ENCODE measurements at places on chromosomes 6 and 20. TPM values are rescaled to one million over a fixed set of nuclear protein-coding genes. Genes with fewer than 3 reads are reported as not detected.

Gene PHACTR3
- not detected for total RNA-seq

Gene CRIP3
- total RNA-seq = not detected

Gene HLA-DRB5
- not detected for total RNA-seq

Gene NFS1
- 48.0 TPM for total RNA-seq

Gene BCAS1
- 0.07 TPM for total RNA-seq

Gene PGC
- not detected for total RNA-seq

Gene SPEF1
- not detected for total RNA-seq

- DNase-seq = peak; percentile 90
Observed at GRCh38 chr6:41846666-41847237, 48.4 kb downstream of the USP49 start.

DNA sequence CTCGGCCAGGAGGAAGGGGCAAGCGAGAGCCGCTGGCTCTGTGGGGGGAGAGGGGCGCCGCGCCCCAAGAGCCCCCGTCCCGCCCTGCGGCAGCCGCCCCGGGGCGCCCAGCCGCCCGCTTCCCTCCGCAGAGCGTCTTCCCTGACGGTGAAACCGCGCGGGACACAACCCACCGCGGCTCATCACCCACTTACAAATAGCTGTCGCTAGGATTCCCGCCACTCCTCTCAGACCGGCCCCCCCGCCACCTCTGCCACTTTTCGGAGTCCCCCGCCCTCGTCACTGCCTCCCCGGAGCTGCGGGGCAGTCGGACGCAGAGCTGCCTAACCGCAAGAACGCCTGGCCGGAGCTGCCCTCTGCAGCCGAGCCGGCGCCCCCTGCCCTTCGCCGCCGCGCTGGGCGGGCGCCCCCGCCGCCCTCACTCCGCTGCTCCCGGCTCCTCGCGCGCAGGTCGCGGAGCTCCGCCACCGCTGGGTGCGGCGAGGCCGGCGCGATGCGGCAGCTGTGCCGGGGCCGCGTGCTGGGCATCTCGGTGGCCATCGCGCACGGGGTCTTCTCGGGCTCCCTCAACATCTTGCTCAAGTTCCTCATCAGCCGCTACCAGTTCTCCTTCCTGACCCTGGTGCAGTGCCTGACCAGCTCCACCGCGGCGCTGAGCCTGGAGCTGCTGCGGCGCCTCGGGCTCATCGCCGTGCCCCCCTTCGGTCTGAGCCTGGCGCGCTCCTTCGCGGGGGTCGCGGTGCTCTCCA, at the start of gene SLC35D3:
TSS of gene SLC35D3 (plus strand) at position 366 of the 749 bp plus-strand sequence. CDS start at position 494, 128 bp downstream.
- DNase-seq = no peak

DNA sequence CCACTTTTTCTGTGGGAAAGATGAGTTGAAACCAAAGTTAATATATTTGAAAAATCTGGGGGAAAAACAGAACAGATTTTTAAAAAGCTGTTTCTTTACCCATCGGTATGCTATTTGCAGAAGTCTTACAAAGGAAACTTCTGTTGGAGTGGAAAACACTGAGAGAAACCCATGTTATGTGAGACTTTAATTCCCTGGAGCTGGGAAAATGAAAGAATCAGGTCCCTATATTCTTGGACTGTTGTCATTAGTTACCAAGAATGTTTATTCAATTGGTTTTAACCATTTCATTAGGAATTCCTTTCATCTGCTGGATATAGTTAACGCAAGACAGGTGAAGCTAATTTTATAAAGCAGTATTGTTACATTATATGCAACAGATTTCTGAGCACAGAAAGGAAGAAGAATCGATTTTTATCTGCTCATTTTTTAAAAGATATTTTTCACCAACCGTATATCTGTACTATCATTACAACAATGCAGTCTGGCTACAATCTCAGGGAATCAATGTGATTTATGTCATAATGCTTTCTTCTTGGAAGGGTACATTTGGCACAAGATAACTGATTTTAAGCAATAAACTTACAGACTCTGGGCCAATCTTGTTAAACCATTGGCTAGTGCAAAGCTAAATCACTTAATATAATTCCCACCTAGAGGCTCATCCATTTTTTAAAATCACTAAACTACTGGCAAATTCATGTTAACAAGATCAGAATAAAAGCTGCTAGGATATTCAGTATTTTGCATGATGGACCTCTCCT, 170.0 kb downstream of the MOXD1 start:
- no peak for DNase-seq

- DNase-seq = peak; percentile 34
Observed at GRCh38 chr6:165766457-165766856, 103.4 kb upstream of the PDE10A start.

DNA sequence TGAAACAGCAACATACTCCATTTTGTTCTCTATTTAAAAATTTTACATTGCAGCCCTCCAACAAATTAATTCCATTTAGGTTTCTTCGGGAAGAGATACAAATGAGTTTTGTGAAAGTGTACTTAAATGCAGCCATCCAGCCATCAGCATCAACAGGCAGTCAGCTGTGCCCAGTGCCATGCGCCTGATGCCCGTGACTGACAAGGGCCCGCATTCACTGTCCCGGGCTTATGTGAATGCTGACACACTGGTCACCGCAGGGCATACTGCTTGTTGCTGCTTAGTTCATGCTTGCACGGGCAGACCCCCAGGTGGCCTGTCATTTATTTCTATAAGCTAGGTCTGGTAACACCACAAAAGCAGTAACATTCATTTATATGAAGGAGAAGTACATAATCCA, 224.9 kb upstream of the QKI start:
- no peak for DNase-seq

DNA sequence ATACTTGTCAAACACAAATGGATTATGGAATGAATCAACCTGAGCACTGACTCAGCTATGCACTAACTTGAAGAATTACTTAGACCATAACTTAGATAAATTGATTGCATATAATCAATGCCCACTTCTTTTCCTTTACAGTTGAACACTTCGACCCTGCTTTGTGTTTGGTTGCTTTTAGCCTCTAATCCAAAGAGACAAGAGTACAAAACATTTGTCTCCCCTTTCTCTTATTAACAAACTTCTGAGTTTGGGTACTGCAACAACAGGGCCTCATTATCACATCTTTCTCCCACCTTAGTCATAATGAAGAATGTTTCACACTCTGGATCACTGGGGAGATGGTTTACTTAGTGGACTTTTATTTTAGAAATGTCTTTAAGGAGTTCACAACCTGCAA, 2.6 kb upstream of the TAAR6 start:
- no peak for DNase-seq

DNA sequence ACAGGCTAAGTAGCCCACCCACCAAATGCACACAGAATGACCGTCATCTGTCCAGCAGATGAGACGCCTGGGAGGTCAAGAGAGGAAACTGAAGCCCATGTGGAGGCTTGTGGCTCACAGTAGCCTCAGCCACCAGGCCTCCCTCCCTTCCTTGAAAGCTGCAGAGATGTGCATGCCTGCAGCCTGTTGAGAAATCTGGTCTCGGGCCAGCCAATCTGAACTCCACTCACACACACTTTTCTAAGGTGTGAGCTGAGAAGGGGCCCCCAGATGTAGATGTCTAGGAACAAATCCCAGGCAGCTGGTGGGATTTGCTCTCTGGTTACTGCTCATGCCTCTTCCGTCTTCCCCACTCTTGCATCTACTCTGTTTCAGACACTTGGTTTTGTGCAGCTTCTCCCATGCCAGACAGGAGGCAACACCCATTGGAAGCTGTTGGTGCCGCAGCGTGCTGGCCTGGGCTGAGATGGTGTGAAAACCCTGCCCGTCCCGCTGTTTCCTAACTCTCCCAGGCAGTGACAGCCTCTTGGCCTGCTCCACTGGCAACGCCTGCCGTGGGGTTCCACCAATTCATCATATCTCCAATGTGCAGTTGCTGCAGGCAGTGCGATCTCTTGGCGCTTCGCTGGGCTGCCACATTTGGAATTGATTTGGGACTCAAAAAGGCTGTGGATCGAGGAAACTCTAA, 24.1 kb upstream of the PAX1 start:
- DNase-seq = no peak

- peak; percentile 23 for DNase-seq
Observed at GRCh38 chr6:145963216-145964068, 716 bp downstream of the SHPRH start.

- no peak for DNase-seq
Observed at GRCh38 chr6:135976585-135976984, 125.1 kb downstream of the PDE7B start.

GRCh38 chr6:25431306-25431974, 152.3 kb downstream of the CARMIL1 start:
- DNase-seq = no peak
